Anterior cingulate cortex (tissue), 58 donors: ENCODE measurements at places on chromosomes 2 and 18.
A peak's percentile ranks its signal among the peaks of the same experiment; 100 is the strongest.

- DNase-seq: peak; percentile 59
These were observed 61.4 kb upstream of the RTN4 start for GRCh38 chr2:55111570-55112228.

DNA sequence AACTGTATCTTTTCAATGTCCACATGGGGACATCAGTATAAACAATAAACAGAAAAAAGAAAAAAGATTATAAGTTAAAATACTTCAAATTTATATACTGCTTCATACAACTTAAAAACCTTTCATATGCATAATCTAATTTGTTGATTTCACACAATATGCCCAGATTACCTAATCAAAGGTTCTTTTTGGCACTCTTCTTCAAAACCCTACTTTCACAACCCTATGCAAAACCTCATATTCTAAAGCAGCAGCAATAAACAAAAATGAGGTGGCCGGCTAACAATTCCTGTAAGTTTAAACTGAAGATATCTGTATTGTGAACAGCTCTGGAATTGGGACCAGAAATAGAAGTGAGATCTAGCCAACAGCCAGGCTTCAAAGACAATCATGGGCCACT is 28.6 kb downstream of the STK17B start:
- no peak for DNase-seq

DNA sequence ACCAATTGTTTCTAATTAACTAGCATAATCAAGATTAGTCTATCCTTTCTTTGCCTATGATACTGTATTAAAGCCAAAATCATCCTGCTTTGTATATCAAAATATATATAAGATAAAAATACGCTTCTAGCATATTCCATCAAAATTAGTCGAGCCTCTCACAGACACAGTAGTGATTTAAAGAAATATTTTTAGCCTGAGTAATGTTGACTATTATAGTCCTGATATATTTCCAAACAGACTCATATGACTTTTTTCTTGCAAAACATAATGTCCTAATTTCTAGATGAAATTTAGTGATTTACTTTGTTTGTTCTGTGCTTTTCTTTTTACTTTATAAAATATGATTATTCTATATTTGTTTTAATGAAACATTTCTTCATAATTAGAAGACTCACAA is 30.9 kb downstream of the FAP start:
- DNase-seq: no peak

DNA sequence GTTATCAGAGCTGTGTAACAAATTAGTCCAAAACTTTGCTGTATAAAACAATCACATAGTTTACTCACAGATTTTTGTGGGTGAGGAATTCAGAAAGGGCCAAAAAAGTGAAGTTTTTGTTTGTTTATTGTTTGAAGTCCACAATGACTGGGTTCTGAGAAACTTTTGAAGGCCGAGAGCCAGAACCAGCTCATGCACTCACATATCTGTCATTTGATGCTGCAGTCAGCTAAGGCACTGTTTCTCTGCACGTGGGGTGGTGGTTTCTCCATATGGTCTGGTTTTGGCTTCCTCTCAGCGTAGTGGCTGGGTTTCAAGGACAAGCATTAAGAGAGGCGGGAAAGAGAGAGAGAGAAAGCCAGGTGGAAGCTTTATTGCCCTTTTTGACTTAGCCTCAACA is 131.8 kb downstream of the TWIST2 start:
- no peak for DNase-seq

- DNase-seq: no peak
These were observed 61.3 kb downstream of the NABP1 start for GRCh38 chr2:191739194-191739593.

DNA sequence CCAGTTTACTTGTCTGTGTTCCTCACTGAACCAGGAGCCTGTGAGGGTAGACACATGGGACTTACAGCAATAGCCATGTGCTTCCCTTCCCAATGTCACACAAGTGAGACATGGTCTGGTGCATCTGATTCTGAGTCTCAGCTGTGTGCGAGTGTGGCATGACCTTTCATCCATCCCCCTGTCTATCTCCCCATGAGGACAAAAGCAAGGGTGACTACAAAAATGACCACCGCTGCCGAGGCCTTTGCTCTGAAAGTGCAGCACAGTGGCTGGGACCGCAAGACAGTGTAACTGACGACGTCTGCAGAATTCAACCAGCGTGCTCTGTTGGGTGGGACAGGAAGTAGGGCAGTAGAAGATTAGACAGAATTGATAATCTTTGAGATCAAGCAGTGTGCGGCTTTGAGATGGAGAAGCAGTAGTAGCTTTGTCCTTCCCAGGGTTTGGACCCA is 50.5 kb downstream of the RAB31 start:
- DNase-seq: no peak

DNA sequence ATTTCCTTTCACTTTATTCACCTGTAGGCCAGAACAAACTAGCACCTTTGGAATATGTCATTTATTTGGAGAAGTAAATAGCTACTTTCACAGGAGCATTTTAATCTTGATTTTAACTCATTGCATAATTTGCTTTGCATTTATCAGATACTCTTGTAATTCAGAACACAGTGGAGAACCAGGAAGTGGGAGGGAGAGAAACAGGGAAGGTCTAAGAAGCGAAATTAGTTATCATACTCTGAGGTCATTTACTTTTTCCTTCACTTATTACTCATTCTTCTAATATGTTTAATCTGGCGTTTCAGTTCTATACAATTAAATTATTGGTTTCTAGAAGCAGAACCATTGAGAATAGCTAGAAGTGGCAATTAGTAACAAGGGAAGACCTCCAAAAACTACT is 20.7 kb downstream of the RBM44 start:
- no peak for DNase-seq

DNA sequence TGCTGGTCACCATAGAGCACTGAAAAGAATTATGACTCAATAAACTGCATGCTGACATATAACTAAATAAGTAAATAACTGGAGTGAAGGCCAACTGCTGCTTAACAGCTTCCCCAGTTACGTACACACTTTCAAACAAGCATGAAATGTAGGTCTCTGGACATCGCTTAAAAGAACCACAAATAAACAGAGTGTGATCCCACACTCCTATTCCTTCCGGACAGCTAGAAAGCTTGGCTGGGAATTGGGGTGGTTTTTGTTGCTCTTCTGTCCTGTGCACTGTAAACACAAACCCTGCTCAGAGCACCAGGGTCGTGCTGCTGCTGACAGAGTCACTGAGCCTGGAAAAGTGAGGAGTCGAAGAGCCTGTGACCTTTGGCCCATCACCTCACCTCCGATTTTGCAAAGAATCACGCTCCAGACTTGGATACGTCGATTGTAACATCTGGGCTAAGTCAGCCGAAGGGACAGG is 162.7 kb upstream of the NT5C1B start:
- DNase-seq: no peak
